ENCODE measurements at places on chromosomes 12 and 14. TPM values are rescaled to one million over a fixed set of nuclear protein-coding genes. Genes with fewer than 3 reads are reported as not detected.

Gene SMIM41
- 0.57 TPM for total RNA-seq

GRCh38 chr12:58888131-58888783 lies 32.0 kb downstream of the LRIG3 start:
- DNase-seq, result no peak
- no peak overlapping the region for H3K4me3 ChIP-seq
- H3K4me1 ChIP-seq, result peaks cover 66% of the 10 kb centered on the region

DNA sequence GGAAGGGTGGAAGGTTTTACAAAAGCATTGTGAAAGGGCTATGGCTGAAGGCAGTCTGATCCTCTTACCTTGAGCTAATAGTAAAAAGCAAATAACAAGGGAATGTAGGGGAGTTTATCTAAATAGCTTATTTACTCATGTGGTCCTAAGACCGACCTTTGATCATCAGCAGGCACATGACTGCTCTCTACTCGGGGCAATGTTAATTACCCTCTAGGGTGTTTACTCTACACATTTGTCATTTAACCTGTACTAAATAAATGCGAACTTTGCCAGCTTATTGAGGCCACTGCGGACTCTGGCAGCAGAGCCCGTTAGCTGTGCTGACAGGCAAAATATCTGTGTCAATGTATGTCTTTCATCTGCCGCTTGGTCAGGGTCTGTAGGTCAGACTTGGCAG lies 768.3 kb upstream of the ATXN7L3B start:
- H3K27ac ChIP-seq, result no peak overlapping the region
- H3K27me3 ChIP-seq, result no peaks in the 10 kb centered on the region
- H3K36me3 ChIP-seq, result no peaks in the 10 kb centered on the region
- DNase-seq, result no peak

DNA sequence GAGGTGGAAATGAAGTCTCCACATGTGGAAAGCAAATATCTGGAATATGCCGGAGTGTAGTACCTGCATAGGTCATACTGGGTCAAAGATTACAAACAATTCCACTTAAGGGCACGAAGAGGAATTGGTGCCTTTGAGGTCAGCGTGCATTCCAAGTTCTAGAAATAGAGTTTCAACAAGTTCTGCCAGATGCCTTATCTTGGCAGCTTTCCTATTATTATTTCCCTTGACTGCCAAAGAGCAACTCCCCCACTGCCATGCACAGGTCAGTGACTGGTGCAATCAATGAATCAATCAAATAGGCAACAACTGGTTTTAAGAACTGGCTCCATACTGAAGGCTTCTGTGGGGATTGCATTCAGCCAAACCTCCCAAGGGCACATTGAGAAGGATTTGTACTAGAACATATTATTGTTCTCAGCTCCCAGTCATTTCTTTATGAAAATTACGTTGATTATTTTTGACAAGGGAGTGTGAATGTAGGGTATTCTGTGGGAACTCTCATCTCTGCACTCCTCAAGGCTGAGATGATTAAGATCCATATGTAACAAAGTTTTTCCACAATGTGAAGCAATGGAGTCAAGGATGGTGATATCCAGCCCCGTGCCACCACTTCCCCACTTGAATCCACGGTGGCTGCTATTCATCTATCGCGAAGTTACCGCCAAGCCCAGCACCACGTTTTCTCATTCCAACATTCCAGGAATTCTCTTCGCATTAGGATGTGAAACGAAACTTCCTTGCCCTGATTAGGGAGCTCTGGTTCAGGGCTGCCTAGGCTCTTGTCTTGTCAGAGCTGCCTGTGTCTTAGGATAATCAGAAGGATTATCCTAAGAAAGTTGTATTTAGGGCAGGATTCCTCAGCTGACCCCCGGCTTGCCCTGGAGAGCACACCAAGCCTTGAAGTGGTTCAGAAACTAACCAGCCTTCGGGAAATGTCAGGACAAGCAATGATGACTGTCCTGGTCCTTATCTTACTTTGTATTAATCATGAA lies 115.1 kb upstream of the PCED1B start:
- H3K4me3 ChIP-seq, result peak overlapping the region; percentile 25
- DNase-seq, result no peak
- H3K27ac ChIP-seq, result peak overlapping the region; percentile 20
- no peaks in the 10 kb centered on the region for H3K27me3 ChIP-seq
- no peaks in the 10 kb centered on the region for H3K36me3 ChIP-seq
- H3K4me1 ChIP-seq, result peaks cover 21% of the 10 kb centered on the region

DNA sequence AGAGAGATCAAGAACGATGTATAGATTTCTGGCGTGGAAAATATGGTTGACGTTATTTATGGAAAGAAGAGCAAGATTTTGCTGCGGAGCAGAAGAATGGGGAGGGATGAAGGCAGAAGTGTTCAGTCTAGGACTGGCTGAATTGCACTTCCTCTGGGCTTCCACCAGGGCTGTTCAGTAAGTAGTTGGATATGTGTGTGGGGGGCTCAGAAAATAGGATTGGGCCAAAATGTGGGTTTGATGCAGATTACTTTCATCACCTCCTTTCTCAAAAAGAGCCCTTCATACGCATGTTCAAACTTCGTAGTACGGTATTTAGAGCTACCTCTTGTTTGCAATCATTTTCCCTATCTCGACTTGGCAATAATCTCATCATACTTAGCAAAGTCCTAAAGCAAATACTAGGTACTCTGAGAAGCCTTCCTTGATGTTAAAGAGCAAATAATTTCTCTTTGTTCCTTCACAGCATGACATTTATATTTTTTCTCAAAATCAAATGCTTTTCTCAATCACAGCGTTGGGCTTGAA lies 349.4 kb downstream of the NELL2 start:
- H3K27ac ChIP-seq, result no peak overlapping the region
- H3K4me3 ChIP-seq, result no peak overlapping the region
- no peaks in the 10 kb centered on the region for H3K36me3 ChIP-seq
- no peaks in the 10 kb centered on the region for H3K4me1 ChIP-seq

All from suprapubic skin (tissue), 4 donors.